ENCODE measurements at places on chromosomes 6 and 20.

DNA sequence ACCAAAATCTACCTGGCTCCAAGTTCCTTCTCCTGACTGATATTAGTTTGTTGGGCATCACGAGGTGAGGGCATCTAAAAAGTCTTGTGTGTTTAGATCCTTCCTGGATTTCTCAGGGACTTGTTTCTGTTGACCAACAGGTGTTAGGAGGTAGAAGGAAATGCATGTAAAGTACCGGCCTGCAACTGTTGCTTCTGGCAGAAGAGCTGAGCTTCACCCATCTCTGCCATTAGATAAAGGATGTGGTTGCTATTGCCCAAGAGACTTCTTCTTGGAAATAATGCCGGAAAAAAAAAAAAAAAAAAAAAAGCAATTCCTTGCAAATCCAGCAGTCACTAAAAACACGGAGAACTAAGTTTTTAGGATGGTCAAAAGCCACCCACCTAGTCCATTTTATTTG, 303.1 kb downstream of the CDH26 start:
- DNase-seq: no peak

- DNase-seq: no peak
Measured at GRCh38 chr6:10373642-10374359, 41.1 kb downstream of the TFAP2A start.

GRCh38 chr20:45346851-45347250, 1.4 kb downstream of the SDC4 start:
- DNase-seq: no peak

DNA sequence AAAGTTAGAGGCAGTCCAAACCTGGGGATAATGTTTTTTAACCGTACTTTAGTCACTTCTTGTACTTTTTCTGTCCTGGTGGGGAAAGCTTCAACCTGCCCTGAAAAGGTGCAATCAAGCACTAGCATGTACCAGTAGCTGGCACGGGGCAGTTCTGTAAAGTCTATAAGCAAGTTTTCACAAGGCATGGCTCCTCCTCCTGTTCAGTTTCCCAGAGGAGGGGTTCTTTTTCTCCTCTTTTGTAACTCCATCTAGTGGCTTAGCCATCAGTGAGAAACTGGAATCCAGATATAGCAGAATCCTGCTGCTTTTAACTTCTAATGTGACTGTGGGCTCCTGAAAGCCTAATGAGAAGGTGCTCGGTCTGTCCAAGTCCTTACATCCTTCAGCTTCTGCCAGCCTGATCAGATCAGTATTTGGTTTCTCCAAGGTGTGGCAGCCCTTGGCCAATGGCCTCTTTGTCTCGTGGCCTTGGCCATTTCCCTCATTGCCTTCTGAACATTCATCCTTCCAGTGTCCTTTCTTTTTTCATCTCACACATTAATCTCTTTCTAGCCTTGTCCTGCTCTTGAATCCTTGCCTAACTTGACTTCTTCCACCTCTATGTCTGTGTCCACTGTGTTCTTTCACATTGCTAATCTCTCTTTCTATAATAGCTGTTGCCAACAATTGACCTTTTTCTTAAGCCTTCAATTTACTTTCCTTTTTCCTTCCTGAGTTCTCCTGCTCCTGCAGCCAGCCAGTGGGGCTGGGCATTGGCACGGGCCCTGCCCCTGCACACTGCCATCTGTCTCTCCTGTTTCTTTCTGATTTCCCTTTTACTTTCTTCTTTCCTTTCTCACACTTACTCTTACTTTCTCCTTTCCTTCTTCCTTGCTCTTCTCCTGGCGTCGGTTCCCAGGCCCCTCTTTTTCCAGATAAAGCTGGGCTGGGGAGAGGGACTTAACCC, 222.0 kb upstream of the SYNCRIP start:
- peak; percentile 26 for DNase-seq

DNA sequence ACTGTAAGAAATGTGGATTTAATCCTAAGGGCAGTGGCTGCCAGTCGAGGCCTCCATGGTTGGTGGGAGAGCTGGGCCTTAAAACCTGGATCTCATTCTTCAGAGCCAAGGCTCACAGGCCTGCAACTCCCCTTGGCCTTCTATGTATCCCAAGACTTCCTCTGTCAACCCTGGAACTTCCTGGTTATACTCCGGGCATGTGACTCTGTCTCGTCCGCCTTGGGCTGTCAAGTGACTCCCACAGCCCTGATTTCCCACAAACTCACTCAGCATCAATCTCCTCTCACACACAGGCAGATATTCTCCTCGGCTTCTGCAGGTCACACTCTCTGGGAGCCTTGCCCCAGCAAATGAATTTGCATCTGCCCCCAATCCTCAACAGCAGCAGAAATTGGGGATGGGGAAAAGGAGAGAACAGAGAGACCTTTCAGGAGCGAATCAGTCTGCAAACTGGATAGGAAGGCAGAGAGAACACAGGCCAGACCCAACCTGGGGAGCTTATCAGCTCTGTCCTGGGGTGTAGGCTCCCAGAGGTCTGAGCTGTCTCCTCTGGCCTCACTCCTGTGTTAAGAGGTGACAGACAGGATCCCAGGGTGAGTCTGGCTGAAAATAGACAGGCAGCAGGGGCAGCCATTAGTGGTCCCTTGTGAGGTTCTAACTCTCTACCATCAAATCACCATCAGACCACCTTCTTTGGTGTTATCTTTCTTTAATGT, 30.4 kb upstream of the PREX1 start:
- no peak for DNase-seq

DNA sequence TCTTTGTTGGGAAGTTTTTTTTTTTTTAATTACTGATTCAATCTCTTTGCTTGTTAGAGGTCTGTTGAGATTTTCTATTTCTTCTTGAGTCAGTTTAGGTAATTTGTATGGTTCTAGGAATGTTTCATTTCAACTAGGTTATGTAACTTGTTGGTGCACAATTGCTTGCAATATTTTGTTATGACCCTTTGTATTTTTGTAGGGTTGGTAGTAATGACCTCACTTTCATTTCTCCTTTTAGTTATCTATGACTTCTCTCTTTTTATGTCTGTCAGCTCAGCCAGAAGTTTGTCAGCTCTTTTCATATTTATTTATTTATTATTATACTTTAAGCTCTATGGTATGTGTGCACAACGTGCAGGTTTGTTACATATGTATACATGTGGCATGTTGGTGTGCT, 51.1 kb upstream of the SLC24A3 start:
- no peak for DNase-seq

DNA sequence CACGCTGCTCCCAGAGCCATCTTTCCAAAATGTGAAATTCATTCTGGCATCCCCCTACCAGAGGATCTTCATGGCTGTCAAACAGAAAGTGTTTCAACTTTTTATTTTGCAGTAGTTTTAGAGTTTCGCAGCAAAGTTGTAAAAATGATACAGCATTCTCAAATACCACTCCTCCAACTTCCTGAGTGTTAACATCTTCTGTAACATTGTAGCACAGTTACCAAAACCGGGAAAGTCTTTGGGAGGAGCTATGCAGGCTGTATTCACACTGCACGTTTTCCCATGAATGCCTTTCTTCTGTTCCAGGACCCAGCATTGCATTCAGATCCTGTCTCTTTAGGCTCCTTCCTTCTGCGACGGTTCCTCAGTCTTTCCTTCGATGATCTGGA, 30.1 kb downstream of the CDYL start:
- DNase-seq: no peak

DNA sequence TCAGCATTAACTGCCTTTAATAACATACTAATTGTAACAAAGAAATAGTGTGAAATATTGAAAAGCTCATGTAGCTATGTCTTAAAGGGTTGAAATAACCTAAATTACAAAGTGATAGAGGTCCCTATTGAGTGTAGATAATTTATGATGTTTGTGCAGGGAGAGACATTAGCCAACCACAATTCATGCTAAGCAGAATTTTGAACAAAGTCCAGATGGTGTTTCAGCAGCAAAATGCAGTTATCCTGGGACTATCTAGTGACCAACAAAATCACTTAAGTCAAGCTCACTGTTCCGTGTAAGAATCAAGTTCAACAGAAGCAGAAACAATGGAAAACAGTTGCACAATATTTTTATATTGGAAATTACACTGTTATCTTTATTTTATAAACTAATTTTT, 218.5 kb downstream of the SIM1 start:
- DNase-seq: no peak

DNA sequence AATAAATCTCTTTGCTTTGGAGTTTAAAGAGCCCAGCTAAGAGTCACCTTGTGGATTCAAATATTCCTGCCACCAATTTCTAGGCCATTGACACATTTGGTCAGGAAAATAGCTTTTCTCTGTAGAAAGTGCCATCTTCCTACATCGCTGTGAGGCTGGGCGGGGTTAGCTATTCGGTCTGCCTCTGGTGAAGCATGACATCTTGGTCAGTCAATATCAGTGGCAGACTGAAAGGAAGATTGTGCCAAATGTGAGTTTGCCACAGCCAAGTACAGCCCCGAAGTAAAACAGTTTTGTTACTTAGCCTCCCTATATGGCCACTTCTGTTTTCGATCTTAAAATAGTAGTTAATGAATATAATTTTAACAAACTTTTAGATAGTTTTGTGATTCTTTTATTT, 65.5 kb upstream of the FABP7 start:
- DNase-seq: peak; percentile 77

DNA sequence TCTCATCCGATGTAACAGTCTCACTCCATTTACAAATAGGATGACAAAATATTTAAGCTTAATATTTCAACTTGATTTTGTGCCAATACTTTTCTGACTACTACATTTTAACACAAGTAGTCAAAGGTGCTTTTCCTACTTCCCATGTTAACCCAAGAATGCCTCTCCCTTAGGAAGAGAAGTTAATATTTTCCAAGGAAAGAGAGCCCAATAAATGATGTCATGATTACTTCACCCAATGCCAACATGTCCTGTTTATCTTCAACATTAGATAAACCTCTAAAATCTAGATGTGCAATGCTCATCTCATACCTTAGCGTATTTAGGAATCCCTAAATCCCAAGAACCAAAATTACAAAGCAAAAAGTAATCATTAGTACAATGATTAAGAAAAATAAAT, 156.7 kb upstream of the TENT5A start:
- DNase-seq: no peak

GRCh38 chr6:46899659-46900058, 22.1 kb downstream of the ADGRF5 start:
- DNase-seq: no peak

DNA sequence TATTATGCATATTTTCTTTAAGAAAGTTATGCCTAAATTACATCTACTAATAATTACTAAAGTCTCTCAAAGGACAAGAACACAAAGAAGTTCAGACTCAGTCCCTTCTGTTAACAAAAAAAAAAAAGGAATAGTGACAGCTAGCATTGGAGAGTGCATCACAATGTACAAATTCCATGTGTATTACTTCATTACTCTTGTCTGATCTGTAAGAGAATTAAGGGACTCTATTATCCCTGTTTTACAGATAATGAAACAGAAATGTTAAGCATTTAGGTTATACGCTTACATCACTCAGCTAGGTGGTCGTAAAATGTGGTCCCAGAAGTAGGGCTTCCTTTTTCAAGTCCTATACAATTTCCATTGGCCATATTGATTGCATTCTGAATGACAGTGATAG, 17.2 kb upstream of the VNN1 start:
- DNase-seq: no peak

DNA sequence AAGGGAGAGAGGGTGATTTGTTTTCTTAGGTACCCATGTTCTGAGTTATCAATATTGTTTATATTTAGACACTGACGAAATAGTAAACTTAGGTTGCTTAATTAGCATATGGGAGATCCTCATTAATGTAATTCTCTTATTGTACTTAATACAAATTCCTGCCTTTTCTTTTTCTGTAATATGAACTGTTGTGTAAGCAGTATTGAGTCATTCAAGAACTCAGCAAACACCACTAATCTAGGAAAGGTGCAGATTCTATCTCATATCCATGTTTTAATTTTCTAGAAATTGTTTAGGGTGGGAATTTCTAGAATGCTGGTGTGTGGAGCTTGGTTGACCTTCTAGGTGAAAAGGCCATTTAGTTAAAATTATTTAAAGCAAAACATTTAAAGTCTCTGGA, 216.0 kb downstream of the ZFAND3 start:
- DNase-seq: no peak

GRCh38 chr6:124887872-124888580, 74.2 kb upstream of the RNF217 start:
- no peak for DNase-seq

DNA sequence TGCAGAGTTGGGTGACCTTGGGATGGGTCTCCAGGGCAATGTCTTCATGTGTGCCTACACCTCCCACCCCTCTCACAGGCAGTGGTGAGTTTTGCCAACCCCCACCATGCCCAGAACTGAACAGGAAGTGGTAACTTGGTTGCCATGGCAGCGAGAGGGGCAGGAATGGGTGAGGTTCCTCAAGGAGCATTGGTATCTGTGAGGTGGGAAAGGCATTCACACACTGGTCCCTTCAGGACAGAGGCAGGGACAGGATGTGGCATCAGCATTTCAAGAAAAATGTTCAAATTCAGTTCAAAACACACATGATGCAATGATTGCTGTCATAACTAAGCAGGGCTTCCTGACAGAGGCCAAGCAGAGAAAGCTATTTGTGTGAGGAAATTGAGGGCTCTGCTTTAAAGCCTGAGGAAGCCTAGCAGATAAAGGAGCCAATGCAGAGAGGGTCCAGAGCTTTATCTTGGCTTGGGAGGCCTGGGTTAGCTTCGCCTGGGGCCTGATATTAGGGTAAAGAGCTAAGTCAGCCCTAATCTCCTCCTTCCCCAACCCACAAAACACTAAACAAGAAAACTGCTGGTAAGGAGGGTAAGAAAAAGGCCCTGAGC, 551 bp downstream of the TREML2 start:
- DNase-seq: peak; percentile 83

DNA sequence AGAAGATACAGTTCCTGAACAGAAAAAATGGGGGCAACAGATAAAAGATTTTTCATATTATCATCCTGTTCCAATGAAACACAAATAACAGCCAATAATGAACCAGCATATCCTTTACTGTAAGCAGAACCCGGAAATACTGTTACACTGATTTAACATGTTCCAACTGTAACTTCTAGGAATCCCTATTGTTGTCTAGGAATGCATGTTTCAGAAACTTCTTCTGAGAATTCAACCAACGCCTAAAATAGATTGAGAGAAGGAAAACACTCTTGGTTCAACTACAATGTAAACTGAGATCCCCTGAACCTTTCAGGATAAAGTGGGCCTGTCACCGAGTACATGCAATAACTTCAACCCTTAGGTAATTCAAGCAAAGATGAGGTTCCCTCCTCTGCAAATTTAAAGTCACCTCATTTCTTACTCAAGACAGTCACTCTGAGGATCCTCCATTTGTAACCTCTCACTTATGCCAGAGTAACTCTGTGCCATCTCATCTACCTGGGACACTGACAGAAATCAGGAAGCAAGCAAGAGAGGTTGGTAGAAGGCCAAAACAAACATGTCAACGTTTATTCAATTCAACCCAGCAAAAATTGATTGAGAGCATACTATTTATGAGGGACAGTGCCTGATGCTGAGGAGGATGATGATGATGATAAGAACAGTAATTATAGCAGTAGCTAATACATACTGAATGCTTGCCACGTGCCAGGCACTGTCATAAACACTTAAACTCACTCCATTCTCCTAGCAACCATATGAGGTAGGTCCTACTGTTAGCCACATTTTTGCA, 14.1 kb downstream of the UBE3D start:
- DNase-seq: no peak

- DNase-seq: no peak
Measured at GRCh38 chr20:38987777-38988176, 25.6 kb downstream of the DHX35 start.

Measured in OCI-M1 (cell line).